ENCODE measurements at places on chromosomes 4 and X. TPM values are rescaled to one million over a fixed set of nuclear protein-coding genes. Genes with fewer than 3 reads are reported as not detected.

Gene HERC5
- total RNA-seq = 0.80 TPM

Gene NUP62CL
- 1.7 TPM for total RNA-seq

Gene EREG
- 46.5 TPM for total RNA-seq

Gene YIPF7
- total RNA-seq = not detected

Gene PF4V1
- total RNA-seq = not detected

Gene ASIC5
- total RNA-seq = not detected

Gene NXT2
- total RNA-seq = 8.5 TPM

Gene CTAG1B
- total RNA-seq = not detected

Gene DEFB131A
- not detected for total RNA-seq

Gene MAGEA2
- not detected for total RNA-seq

Gene SYTL4
- 2.9 TPM for total RNA-seq

Gene TMEM35A
- total RNA-seq = 1.1 TPM

Gene UGT2B11
- not detected for total RNA-seq

Gene S100G
- not detected for total RNA-seq

Gene SLC34A2
- 4.9 TPM for total RNA-seq

Gene ANK2
- total RNA-seq = 1.6 TPM

Gene GYPA
- total RNA-seq = not detected

Gene KCND1
- 0.28 TPM for total RNA-seq

Gene OTUD6A
- not detected for total RNA-seq

Gene FGF2
- 0.68 TPM for total RNA-seq

Gene ATP1B4
- total RNA-seq = not detected

Gene GSPT2
- total RNA-seq = 1.6 TPM

Gene SPANXD
- not detected for total RNA-seq

Gene SSR4
- total RNA-seq = 168 TPM

Gene TTC29
- not detected for total RNA-seq

Gene HSD17B13
- not detected for total RNA-seq

Gene PAGE1
- total RNA-seq = not detected

Gene SATL1
- total RNA-seq = not detected

Gene TRIM75
- total RNA-seq = not detected
